ENCODE measurements at places on chromosomes 11 and 22.

GRCh38 chr11:109173504-109173903 lies 248.5 kb upstream of the C11orf87 start:
- DNase-seq: no peak

GRCh38 chr22:49310354-49310753 lies 517.3 kb downstream of the BRD1 start:
- no peak for DNase-seq

DNA sequence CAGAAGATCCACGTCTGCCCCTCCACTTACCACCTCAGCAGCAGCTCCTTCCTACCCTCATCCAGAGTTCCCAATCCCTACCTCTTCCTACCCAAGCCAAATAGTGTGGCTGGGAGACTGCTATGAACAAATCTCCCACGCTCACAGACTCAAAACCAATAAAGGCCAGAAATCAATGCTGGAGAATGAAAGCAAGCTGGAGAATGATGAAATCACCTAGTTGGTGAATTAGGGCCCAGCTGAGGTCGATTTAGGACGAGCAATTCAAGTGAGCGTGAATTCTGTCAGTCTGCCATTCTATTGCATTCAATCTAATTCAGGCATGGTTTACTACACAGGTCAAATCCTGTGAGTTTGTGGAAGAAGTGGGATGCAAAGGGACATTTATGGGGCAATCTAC lies 22.5 kb downstream of the COMMD9 start:
- no peak for DNase-seq

DNA sequence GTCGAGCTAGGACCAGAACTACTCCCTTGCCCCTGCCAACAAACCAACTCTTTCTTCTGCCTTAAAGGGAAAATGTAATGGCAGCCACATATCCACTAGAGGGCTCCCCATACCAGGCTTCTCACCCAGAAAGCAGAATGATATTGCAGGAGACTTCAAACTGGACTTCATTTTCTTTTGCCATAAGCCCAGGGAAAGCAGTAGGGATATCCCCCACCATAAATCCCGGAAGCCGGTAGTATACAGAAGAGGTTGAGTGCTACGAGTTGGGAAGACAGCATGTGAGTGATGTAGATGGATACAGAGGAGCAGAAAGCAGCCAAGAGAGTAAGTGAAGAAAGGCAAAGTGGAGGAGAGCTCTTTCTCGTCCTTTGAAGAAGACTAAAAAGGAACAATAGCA lies 12.1 kb downstream of the PLAAT5 start:
- peak; percentile 35 for DNase-seq

DNA sequence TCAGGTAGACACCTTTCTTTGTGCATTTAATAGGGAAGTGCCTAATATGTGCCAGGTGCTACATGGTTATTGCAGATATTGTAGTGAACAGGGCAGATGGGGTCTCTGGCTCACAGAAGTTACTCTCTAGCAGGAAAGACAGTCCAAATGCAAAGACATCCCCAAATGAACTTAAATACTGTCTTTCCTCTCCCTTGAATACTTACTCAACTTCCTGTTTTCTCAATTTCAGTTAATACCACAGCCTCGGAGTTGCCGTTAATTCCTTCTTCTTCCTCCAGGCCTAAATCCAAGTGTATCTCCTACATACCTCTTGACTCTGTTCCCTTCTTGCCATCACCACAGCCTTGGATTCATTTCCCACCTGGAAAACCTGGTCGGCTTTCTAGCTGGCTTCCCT lies 134.3 kb upstream of the SESN3 start:
- no peak for DNase-seq

GRCh38 chr11:100948936-100949335 lies 180.7 kb downstream of the PGR start:
- no peak for DNase-seq

DNA sequence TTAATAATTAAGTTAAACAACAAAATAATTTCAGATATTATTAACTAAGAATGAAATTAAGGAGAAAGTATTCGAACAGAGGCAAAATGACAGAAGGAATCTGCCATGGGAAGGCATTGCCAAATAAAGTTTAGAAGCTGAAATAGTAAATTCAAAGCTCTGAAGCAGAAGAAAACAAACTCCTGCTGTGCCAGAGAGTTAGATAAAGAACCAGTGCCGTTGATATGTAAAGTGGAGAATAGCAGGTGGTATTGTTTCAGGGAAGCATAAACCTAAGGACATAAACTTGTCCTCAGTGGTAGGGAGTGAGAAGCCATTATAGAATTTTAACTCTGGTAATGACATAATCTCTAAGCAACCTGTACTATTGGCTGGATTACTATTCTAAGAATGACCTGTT lies 2.7 kb upstream of the HBG2 start:
- no peak for DNase-seq

- DNase-seq: peak; percentile 3
These were observed 9.9 kb downstream of the NARS2 start for GRCh38 chr11:78564490-78565467.

DNA sequence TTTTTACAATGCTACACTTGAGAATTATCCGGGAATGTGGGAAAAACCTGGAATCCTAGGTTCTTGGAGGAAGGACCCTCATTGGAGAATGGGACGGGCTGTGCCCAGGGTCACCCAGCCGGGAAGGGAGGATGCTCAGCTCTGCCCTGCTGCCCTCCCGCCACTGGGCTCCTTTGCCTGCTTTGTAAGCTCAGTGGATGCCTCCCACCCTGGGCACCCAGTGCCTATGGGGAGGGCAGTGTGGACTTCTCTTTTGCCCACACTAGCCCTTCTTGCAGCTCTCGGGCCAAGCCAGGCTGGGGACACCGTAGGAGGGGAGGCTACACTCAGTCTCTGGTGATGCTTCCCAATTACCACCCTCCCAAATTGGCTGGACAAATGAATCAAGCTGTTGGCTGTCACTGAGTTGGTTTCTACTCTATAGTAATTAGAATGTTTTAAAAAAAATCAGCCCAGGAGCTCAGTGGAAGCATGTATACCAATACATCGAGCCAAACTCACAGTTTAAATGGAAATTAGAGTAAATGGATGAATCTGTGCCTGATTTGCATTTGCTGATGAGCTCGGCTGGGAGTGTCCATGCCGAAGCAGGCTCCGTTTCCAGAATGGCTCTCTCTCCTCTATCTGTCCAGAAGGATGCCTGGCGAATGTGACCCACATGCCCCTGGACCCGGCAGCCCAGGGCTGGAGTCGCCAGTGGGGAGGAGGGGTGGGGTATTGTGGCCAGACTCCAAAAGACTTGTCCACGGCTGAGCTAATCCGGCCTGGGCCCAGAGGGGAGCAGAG lies 317.0 kb downstream of the CTTN start:
- no peak for DNase-seq

- no peak for DNase-seq
These were observed 489 bp downstream of the RNF214 start for GRCh38 chr11:117232911-117233409.

- DNase-seq: no peak
These were observed 28.1 kb upstream of the KIRREL3 start for GRCh38 chr11:127028648-127029047.

DNA sequence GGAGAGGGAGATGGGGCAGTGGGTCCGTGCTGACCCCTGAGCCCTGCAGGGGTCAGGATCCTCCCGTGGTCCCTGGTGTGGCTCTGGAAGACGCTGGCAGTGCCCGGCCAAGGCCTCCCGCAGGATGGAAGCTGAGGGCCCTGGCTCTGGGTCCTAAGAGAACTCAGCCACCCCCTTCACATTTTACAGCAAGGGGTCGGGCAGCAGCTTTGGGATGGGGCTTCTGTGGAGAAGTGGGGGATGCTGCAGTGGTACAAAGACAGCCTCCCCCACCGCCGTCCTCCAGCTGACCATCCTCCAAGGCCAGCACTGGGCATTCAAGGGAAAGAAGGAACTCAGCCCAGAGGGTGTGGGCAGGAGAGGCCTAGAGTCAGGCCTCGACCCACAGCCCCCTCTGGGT lies 21.8 kb upstream of the CRYBB3 start:
- no peak for DNase-seq

- DNase-seq: no peak
These were observed 212.0 kb upstream of the CHORDC1 start for GRCh38 chr11:90434858-90435257.

DNA sequence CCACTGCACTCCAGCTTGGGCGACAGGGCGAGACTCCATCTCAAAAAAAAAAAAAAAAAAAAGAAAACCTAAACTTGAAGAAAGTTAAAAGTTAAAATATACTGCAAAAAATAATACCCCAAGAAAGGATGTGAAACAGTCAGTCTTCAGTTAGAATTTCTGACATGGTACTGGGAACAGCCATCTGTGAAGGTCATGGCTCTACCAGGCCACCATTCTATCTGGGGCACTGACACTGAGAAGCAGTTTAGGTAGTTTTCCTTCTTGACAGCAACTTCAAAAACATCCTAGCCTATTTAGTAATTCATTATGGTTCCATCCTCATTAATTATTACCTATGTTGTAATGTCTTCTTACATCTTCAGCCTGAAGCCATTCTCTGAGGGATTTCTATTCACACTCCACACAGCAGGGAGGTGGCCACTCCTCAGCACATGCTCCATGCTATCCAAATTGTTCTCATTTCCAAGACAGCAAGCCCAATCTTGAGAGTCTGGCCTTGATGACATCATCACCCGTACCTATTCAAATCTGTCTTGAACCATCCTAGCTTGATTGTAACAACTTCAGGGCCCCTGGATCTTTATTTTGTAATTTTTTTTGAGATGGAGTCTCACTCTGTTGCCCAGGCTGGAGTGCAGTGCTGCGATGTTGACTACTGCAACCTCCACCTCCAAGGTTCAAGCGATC lies 38.2 kb downstream of the SERPIND1 start:
- no peak for DNase-seq

- peak; percentile 36 for DNase-seq
These were observed 107.2 kb downstream of the MAML2 start for GRCh38 chr11:96235751-96236150.

DNA sequence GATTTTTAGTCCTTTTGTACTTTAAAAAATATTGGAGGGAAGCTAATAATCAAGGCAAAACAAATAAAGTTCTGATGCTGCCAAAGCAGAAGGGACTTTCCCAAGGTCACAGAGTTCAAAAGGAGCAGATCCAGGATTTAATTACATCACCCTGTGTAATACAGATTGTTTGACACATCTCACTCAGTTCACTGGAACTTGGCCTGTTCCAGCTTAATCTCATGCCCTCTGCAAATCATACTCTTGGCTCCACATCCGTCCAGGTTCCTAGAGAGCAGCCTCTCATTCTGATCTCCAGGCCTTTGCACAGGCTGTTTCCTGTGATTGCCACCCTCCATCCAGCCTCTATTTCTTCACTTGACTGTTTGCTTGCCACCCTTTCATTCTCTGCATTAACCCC lies 151.7 kb downstream of the SPON1 start:
- DNase-seq: no peak

GRCh38 chr22:30318799-30319419 lies 7.8 kb downstream of the TBC1D10A start:
- DNase-seq: no peak

DNA sequence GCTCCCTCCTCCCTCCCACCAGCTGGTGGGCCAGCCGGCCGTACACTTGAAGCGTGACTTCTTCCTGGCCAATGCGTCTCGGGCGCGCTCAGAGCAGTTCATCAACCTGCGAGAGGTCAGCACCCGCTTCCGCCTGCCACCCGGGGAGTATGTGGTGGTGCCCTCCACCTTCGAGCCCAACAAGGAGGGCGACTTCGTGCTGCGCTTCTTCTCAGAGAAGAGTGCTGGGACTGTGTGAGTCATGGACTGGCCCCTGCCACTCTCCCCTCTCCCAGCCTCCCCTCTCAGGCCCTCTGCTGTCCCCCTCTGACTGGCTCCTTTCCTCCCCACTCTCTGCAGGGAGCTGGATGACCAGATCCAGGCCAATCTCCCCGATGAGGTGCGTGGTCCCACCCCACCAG lies 24.7 kb downstream of the CAPN1 start:
- DNase-seq: no peak

DNA sequence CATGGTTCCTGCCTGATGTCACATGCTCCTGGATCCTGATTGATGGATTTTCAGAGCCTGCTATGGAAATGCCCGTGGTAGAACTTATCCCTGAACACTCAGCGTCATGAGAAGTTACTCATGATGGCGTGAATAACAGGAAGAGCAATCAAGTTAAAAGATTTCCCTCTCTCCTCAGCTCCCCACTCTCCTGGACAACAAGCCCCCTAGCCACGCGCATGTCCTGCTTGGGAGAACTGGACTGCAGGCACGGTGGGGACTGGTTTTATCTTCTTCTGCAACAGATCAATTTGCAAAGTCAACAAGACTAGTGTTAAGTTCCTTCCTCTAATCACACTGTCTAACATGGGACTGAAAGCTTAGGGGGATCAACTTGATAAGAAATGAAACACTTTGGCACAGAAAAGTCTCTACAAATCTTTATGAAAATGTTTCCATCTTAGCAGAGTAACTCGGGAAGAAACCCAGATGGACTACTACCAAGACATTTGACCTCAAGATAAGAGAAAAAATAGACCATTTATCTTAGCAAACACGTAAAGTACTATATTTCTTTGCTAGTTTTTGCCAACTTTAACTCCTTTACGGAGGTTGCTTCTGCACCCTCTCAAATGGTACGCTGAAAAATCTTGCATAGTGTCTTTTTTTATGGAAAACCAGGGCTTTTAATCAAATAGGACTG lies 27.6 kb downstream of the POU2AF1 start:
- DNase-seq: no peak

Measured in activated CD4-positive, alpha-beta T cell treated with anti-CD3 and anti-CD28 coated beads, Interleukin-2, amount 50 U/mL, for 4 hours (primary cell).